Stimulated activated CD4-positive, alpha-beta T cell treated with anti-CD3 and anti-CD28 coated beads, TNF-alpha, amount 100 ng/mL, for 1 hour (primary cell): ENCODE measurements at places on chromosomes 5 and 9.

DNA sequence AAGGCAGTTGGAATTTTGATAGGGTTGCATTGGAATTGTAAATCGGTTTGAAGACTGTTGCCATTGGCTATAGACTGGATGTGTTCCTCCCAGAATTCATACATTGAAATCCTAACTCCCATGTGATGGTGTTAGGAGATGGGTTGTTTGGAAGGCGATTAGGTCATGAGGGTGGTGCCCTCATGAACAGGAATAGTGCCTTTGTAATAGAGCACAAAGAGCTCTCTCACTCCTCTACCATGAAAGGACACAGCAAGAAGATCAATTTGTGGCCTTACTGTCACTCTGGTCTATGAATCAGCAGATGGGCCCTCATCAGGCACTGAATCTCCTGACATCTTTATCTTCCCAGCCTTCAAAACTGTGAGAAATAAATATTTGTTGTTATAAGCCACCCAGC lies 133.2 kb downstream of the PARP8 start:
- DNase-seq: no peak

- no peak for DNase-seq
Observed at GRCh38 chr9:129909851-129910250, 74.6 kb downstream of the USP20 start.

DNA sequence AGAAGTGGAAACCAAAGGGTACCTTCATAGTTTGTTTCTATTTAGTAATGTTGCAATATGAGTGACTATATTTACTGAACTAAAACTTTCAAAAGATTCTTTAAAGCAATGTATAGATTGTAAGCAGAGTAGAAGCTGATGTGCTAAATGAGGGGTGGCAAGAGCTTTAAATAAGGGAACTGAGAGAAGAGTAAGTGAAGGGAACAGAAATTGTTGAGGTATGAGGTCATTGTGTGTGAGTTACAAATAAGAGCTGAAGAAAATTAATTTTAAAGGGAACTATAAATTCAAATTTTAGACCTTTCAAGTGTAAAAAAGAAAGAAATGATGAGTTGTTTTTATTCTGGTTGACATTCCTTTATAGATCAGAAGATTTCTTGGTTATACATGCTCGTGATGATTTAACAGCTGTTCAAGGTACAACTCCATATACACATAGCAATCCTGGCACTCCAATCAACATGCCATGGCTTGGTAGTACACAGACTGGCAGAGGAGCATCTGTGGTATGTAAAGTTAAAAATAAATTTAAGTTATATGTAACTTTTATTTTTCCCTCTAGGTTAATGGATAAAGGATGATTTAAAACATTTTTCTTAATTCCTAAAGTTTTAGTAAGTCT lies 135.1 kb upstream of the TNFAIP8 start:
- DNase-seq: no peak

GRCh38 chr9:68957479-68957878 lies 56.4 kb downstream of the PRKACG start:
- DNase-seq: no peak

DNA sequence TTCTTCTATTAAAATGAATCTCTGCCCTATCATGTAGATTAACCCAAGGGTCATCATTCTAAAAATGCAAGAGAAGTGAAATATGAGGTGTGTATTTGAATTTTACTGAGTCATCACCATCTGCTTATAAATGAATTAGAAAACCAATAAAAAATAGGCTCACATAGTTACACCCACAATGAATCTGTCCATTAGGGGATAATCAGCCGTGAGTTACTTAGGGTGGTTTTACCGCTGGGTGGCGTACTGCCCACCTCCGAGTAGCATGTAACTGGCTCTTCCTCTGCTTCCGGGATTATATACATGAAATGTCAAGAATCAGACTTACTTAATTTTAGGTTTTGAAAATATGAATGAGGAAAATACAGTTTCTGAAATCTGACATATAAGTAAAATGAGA lies 332.9 kb upstream of the CCNG1 start:
- DNase-seq: no peak

GRCh38 chr9:36110434-36110833 lies 26.1 kb upstream of the GLIPR2 start:
- DNase-seq: no peak

GRCh38 chr9:73527521-73527920 lies 375.9 kb downstream of the ANXA1 start:
- no peak for DNase-seq
